Hematopoietic multipotent progenitor cell treated with erythropoietin and hydrocortisone succinate and interleukin-3 and kit ligand, for 8 days (in vitro differentiated cells): ENCODE measurements at places on chromosomes 3 and 15.

DNA sequence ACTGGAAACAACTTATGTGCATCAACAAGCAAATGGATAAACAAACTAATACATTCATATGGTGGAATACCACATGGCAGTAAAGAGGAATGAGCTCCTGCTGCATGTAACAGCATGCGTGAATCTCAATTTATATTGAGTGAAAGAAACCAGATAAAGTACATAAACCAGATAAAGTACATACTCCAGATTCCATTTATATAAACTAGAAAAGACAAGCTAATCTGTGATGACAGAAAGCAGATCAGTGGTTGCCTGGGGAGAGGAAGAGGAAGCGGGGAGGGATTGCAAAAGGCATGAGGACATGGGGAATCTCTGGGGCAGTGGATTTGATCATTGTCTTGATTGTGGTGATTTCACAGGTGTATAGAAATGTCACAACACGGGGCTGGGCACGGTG lies 34.2 kb downstream of the LIMD1 start:
- DNase-seq, result no peak

- peak; percentile 28 for DNase-seq
Observed at GRCh38 chr3:94356581-94356980, 293.7 kb downstream of the NSUN3 start.

- DNase-seq, result no peak
Observed at GRCh38 chr15:74896316-74896715, 6.5 kb downstream of the MPI start.

GRCh38 chr15:31499236-31499952 lies 172.8 kb downstream of the KLF13 start:
- DNase-seq, result no peak

DNA sequence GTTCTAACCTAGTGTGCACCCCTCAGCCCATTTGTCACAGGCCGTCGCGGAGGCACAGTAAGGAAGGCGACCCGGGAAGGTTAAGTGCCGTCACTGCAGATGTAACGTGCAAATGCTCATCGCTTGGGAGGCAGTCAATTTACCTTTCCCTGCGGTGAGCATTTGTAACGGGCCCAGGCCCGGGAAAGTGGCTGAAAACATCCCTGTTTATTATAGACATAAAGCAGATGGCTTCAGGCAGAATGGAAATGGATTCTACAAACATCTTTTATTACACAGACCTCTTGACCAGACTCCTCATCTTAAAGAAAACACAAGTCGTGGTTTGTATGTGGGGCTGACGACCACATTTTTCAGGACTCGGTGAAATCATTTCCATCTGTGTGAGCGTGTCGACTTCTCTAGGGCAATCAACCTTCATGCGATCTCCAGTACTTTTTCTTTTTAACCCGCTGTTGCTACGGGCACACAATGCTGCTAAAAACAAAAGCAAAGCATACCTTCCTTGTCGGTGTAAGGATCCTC lies 43.6 kb downstream of the NMNAT3 start:
- no peak for DNase-seq

- DNase-seq, result no peak
Observed at GRCh38 chr3:129481766-129482332, 41.8 kb downstream of the IFT122 start.

DNA sequence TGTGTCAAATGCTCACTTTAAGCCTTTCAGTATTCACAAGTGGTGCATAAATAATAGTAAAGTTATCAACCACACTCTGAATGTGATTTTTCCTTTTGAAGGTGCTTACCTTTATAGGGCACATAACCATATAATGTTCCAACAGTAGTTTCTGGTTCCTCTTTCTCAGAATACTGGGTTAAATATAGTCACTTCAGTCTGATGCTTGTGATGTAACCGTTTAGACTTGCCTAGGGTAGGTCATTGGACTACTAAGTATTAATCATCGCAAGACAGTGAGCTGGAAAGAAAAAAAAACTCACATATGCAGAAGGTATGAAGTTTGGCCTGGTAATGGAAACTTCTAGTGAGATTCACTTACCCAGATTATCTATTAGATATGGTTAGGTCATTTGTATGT lies 1.9 kb downstream of the KBTBD8 start:
- DNase-seq, result peak; percentile 58

GRCh38 chr3:165491487-165491886 lies 295.3 kb upstream of the SLITRK3 start:
- DNase-seq, result no peak

DNA sequence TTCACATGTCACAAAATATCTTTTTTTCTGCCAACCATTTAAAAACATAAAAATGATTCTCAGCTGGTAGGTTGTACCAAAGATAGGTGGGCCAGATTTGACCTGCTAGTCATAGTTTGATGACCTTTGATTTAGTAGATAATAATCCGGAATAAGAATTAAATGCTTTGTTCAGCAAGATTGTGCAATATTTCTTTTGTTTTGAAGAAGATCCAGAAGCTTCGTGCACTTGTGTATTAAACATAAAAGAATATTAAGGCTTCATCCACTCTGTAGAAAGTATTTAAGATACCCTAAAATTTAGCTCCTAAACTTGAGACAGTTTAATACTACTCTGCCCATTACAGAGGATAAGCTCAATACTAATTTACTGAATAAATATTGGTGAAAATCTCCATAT lies 258.4 kb downstream of the ADAMTSL3 start:
- DNase-seq, result no peak

- DNase-seq, result no peak
Observed at GRCh38 chr3:192843119-192843518, 74.5 kb downstream of the MB21D2 start.

DNA sequence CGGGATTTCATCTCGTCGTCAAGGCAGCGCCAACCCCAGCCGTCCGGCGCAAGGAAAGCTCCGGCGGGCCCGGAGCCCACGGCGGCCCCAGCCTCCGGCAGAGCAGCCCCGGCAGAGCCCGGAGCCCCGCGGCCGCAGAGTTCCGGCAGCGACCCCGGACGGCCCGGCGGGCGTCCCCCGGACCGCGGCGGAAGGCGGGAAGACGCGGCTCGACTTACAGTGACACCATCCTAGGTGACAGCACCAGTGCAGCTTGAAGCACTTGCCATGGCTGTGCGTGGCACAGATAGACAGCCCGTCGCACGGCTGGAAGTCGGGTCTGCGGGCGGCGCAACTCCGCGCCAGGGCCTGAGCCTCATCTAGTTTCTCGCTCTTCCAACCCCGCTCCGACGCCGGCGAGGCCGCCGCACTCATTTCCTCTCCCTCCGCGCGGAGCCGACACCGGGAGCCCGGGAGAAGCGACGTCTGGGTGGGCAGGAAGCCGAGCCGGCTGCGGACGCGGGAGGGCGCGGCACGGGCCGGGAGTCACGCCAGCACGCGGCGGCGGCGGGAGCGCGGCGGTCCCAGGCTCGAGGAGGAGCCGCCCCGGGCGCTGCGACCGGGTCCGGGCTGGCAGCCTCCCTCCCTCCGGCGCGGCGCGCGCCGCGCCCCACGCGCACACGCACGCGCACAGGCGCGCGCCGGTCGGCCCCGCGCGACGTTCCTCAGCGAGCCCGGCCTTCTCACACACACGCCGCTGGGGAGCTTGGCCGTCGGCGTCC lies at the start of gene C3orf70:
C3orf70 (minus strand) TSS at position 651 of the 761 bp plus-strand sequence; CDS start at position 414, 237 bp downstream.
- peak; percentile 49 for DNase-seq

DNA sequence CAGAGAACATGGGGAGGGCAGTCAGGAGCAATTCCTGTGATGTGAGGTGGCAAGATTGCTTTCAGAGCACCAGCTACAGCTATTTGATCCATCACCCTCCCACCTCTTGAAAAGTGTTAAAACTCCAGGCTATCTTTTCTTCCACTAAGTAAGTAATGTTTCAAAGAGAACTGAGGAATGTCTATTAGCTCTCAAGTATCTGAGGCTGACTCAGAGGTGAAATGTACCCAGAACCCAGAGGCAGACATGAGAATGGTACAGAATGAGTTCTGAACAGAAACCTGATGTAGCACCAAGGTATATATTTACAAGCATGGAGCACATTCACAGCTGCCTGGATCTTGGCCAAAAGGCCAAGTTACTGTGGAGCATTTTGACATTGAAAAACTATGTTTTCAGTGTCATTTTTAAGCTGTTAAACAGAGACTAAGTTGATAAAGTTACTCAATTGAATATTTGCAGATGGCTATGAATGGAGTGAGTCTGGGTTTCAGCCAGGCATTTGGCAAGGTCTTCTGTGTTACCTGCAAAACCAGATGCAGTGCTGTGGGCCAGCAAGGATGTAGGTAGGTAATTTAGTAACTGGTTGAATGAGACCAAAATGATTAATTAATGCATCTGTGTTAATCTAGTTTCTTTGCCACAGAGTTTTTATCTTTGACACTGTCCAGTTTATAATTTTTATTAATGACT lies 227.7 kb upstream of the CD96 start:
- DNase-seq, result no peak

- DNase-seq, result no peak
Observed at GRCh38 chr3:124774327-124774718, 44.1 kb downstream of the UMPS start.

DNA sequence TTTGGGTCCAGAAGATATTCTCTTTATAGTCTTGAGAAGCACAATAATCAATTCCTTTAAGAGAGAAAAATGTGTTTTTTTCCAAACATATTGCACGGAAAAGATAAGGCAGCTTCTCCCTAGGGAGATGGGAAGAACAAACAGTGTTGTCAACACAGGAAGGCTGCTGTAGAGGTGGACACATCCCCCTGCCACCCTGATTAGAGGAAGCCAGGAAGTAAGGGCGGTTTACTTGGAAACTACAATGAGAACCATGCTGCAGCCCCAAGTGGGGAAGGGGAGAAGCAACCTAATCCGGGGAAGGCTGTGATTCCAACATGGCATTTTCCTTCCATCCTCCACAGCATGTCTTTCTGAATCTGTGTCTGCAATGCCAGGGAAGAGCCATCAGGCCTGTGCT lies 256.9 kb upstream of the TGFBR2 start:
- DNase-seq, result no peak

- DNase-seq, result no peak
Observed at GRCh38 chr3:159848348-159849118, 140.1 kb upstream of the IL12A start.

GRCh38 chr3:18672561-18672960 lies 247.4 kb upstream of the SATB1 start:
- no peak for DNase-seq

DNA sequence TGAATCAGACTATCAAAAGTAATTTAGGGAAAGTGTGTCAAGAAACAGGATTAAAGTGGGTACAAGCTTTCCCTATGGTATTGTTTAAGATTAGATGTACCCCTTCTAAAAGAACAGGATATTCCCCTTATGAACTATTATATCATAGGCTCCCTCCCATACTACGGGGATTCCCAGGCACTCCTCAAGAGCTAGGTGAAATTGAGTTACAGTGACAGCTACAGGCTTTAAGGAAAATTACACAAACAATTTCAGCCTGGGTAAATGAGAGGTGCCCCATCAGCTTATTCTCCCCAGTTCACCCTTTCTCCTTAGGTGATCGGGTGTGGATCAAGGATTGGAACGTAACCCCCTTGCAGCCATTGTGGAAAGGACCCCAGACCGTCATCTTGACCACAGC lies 240.8 kb upstream of the CNTN6 start:
- DNase-seq, result no peak

DNA sequence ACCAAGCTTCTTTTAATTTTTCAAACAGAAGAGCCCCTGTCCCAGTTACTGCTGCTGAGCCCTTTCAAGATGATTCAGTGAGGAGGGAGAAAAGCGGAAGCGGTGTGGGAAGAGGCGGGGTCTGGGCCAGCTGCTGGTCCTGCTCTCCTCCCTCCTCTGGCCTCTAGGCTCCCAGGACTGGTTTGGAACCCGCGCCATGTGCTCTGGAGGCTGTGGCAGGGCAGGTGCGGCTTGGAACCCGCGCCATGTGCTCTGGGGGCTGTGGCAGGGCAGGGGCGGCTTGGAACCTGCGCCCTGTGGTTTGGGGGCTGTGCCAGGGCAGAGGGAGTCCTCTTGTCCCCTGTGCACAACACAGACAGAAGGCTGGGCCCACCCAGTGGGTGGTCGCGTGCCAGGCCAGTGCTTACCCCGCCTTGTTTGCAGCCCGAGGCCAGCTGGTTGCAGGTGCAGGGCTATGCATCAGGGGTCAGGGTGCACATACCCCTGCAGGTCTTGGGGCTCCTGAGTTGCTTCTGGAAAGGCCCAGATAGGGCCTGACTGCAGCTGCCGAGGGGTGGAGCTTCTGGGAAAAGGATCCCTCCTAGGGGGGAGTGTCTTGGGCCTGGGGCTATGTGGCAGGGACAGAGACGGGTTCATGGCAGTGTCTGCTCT lies 12.2 kb downstream of the ALG1L2 start:
- peak; percentile 70 for DNase-seq

- DNase-seq, result no peak
Observed at GRCh38 chr15:52523192-52523591, 5.5 kb downstream of the MYO5A start.

GRCh38 chr15:44308415-44308814 lies 19.9 kb downstream of the GOLM2 start:
- DNase-seq, result no peak

- DNase-seq, result no peak
Observed at GRCh38 chr3:124850633-124851032, 36.5 kb downstream of the ITGB5 start.

GRCh38 chr3:143351895-143352608 lies 232.5 kb downstream of the CHST2 start:
- no peak for DNase-seq

DNA sequence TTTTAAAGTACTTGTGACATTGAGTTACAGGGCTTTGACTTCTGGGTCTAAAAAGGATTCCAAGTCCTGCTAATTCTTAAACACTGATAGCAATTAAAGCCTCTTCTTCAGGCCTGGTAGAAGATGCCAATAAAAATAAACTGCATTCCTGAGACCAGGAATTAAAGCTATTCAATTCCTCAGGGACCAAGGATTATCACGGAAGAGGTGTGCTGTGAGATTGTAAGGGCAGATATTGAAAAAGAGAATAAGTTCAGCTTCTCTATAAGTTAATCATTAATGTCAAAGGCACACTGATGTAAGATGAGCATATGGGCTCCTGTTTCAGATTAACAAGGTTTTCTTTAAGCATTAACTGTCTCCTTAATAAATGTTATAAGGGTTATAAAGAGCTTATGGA lies 611.3 kb downstream of the SI start:
- no peak for DNase-seq

DNA sequence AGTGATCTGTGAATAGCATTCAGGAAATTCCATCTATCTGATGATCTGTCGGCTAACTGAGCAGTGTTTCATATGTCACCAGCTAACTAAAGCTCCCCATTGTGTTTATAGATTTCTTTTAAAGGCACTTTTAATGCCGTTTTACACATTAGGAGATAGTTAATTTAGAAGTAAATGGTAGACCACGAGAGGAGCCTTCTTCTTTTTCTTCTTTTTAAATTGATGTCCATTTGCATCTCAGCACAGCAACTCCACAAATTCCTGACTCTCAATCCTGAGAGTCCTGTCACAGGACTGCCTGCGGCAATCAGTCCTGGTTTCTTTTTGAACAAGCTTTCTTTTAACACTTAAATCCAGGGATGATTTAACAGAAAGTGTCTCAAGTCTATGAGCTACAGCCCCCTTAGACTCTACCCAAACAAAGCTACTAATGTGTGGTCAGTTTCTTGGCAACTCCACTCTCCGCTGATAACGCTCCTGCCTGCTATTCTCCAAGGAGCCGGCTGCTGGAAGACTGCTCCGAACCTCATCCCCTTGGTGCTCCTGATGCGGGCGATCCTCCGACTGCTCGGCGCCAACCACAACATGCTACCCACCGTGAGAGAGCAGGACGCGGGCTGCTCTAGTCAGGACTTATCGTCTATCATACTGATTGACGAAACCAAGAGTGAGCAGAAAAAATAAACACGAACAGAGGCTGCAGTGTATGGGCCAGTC lies 421.4 kb downstream of the MECOM start:
- no peak for DNase-seq
